Thoracic aorta (tissue), 2 donors: ENCODE measurements at places on chromosomes 2 and 18. TPM values are rescaled to one million over a fixed set of nuclear protein-coding genes. Genes with fewer than 3 reads are reported as not detected.

DNA sequence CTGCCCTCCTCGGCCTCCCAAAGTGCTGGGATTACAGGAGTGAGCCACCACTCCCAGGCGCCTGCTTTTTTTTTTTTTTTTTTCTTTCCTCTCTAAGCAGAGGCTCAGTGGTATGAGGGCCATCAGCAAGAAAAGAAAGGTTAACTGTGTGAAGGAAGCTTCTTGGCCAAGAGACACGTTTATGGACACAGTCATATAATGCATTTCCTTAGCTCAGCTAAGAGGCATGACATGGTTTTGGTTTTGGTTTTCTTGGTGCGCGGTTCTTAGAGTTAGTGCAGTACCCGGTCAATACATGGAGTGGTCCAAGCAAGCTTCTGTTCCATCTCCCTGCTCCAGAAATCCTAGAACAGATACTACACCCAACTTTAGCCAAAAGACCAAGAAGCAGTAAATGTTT lies 42.6 kb downstream of the RALBP1 start:
- H3K27ac ChIP-seq, result peak overlapping the region; percentile 49
- no peak for DNase-seq

DNA sequence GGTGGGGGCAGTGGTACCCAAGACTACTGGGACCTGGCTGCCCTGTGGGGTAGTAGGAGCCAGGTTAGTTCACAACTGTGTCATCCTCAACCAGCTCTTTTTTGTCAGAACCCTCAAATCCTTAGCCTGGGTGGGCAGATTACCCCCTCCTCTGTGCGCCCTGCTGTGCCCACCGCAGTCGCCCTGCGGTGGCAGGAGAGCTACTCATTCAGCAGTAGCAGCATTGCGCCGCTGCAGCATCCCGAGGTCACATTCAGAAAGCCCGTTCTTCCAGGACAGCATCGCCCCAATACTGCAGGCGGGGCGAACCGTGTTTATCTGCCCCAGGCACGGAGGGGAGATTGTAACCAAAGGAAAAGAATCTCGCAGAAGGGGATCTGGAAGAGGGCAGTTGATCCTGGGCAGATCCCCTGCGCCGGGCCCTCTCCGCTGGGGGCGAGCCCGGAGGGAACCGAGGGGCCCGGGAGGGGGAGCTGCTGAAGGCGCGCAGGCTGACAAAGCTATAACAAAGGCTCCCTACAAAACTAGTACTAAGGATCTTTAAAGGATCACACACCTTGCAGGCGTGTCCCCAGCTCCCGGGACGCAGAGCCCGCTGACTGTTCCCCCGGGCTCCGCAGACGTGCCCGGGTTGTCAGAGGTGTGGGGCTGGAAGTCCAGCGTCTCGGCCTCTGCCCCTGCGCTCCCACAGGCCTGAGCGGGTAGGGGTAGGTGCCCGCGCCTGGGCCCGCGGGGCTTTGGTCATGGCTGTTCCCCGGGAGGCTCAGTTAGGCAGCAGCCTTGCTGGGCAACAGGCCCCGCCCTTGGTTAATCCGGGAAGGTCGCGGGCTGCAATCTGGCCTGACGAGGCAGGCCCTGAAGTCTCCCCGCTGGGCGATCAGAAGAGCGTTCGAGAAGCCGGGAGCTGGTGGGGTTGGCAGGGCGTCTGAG lies 13.2 kb downstream of the POU3F3 start:
- no peak overlapping the region for H3K4me3 ChIP-seq
- H3K36me3 ChIP-seq, result no peaks in the 10 kb centered on the region
- no peak overlapping the region for H3K27ac ChIP-seq

DNA sequence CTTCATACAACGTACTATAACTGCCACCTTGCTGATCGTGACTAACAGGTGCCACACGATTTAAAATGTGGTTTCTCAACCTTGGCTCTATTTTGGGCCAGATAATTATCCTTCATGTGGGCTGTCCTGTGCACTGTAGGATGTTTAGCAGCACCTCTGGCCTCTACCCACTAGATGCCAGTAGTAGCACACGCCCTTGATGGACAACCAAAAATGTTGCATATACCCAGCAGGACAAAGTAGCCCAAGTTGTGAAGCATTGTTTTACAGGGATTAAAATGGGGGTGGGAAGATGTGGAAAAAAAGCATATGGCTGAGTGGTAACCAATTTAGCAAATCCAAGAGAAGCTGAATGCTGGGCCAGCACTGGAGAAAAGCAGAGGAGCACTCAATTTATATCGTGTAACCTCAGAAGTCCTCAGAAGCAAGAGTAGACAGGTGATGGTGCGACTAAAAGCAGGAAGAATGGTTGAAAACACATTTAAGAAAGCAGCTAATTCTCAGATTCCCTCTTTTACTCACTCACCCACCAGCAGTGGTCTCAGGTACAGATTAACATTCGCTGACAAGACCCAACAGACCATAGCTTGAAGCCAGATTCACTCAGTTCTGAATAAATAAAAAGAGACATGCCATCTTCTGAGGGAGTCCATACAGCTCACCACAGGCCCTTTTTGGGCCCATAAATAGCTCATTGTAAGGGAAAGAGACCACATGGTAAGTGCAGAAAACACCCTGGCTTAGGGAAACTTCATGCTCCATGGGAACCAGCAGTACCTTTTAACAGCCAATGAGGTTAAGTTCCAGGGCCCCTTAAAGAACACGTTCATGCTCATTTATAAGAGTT lies 50.6 kb downstream of the RAPH1 start:
- H3K36me3 ChIP-seq, result peaks cover 2% of the 10 kb centered on the region
- H3K27me3 ChIP-seq, result no peaks in the 10 kb centered on the region
- H3K4me1 ChIP-seq, result no peaks in the 10 kb centered on the region
- no peak overlapping the region for H3K4me3 ChIP-seq
- no peak overlapping the region for H3K27ac ChIP-seq
- DNase-seq, result no peak

- H3K36me3 ChIP-seq, result no peaks in the 10 kb centered on the region
- H3K27me3 ChIP-seq, result no peaks in the 10 kb centered on the region
- peaks cover 6% of the 10 kb centered on the region for H3K4me1 ChIP-seq
- no peak for DNase-seq
Measured at GRCh38 chr2:160157861-160158829, 41.9 kb downstream of the ITGB6 start.

GRCh38 chr2:74515981-74516633 lies 1.9 kb downstream of the TLX2 start:
- no peak for DNase-seq
- H3K4me1 ChIP-seq, result peaks cover 8% of the 10 kb centered on the region
- H3K36me3 ChIP-seq, result no peaks in the 10 kb centered on the region

DNA sequence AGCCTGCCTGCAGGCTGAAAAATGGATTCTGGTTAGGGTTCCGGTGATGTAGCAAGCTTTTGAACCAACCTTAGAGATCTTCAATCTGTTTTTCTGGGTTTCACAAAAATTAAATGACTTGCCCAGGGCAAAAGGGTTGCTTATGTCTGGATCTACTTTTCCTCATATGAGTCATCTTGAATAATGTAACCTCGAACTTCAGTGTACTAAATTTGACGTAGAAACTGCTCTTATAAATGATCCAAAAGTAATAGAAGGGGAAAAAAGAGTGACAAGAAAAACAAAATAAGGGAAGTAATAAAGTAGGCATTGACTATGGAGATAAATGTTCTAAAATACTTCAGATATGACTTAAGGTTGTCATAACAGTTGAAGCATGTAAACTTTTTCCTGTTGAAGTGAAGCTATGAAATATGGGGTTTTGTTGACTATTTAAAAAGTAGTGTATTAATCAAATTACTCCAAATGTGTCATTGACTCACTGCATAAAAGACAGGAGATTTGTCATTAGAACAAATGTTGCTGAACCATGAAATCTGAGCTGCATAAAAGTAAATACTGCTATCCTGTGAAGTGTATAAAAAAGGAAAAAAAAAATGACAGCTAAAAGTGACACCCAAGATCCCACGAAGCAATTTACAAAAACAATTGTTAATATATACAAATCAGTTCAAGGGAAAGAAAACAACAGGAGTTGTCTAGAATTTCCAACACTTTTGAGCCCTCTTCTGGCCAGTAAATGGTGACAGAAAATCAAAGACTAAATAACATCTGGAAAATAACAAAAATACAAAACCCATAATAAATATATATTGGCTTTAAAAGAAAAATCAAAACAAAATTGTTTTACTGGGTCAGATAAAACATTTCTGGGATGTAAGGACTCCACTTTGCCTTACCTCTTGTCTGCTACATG lies 103.6 kb upstream of the SERPINE2 start:
- H3K4me3 ChIP-seq, result no peak overlapping the region
- no peaks in the 10 kb centered on the region for H3K36me3 ChIP-seq
- DNase-seq, result no peak
- no peaks in the 10 kb centered on the region for H3K27me3 ChIP-seq
- H3K27ac ChIP-seq, result no peak overlapping the region

GRCh38 chr18:78984941-78985784 lies 5.5 kb downstream of the SALL3 start:
- H3K4me1 ChIP-seq, result peaks cover 14% of the 10 kb centered on the region
- H3K4me3 ChIP-seq, result no peak overlapping the region
- H3K36me3 ChIP-seq, result no peaks in the 10 kb centered on the region
- no peak for DNase-seq
- H3K27ac ChIP-seq, result no peak overlapping the region

DNA sequence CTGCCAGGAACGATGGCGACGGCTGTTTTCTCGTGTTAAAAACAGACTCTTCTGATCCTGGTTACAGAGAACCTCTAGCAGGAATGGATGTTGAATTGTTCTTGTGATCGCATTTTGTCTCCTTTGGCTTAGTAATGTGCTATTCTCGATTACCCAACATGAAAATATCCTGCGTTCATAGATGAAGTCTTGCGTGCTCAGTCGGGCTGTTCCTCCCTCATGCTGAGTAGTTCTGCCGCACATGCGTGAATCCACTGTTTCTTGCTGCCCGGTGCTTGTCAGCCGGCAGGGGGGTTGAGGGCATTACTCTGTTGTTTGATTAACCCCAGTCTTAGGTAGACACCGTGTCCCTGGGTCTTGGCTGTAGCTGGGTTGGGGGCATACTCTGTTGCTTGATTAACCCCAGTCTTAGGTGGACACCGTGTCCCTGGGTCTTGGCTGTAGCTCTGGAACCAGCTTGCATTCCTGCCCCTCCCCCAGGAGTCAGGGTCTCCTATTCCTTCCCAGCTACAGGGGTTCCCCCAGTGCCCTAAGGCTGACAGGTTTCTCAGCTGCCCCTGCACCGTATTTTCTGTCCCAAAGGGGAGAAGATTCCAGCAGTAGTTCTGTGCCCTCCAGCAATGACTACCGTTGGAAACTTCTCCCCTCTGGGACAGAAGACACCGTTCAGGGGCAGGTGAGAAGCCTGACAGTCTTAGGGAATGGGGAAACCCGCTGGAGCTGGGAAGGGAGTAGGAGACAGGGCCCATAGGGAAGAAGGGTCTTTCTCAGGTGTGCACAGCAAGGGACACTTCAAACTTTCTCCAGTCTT lies 22.1 kb upstream of the ASB1 start:
- no peak overlapping the region for H3K27ac ChIP-seq
- H3K4me3 ChIP-seq, result no peak overlapping the region
- no peak for DNase-seq
- peaks cover 5% of the 10 kb centered on the region for H3K36me3 ChIP-seq
- H3K27me3 ChIP-seq, result no peaks in the 10 kb centered on the region

DNA sequence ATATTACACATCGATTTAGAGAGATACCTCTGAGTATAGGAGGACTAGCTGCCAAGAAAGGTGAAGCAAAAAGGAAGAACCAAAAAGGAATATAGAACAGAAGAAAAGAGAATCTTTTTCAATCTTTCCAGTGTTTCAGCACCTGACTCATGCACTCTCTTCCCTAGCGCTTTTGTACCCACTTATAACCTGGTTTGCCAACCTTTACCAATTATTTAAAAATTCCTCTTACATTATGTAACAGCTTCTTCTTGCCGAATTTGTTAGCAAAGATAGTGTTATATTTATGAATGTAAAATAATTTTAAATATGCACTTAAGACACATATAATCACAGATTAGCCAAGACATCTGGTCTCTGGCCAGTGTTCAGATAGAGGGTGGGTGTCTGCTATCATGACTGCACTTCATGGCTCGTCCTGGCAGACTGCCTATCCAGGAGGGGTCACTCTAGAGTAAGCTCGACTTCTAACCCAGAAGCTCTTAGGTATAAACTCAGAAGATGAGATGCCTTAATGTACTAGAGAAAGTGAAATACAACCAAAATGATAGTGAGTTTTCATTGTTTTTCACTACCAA lies 122.9 kb downstream of the ATAD2B start:
- H3K4me1 ChIP-seq, result peaks cover 21% of the 10 kb centered on the region
- no peaks in the 10 kb centered on the region for H3K36me3 ChIP-seq
- H3K27me3 ChIP-seq, result no peaks in the 10 kb centered on the region
- no peak for DNase-seq

- H3K4me3 ChIP-seq, result peak overlapping the region; percentile 81
- H3K27ac ChIP-seq, result peak overlapping the region; percentile 69
- DNase-seq, result peak; percentile 73
- no peaks in the 10 kb centered on the region for H3K36me3 ChIP-seq
- H3K4me1 ChIP-seq, result peaks cover 19% of the 10 kb centered on the region
- H3K27me3 ChIP-seq, result no peaks in the 10 kb centered on the region
Measured at GRCh38 chr2:61536572-61537276, 1.4 kb downstream of the XPO1 start.

DNA sequence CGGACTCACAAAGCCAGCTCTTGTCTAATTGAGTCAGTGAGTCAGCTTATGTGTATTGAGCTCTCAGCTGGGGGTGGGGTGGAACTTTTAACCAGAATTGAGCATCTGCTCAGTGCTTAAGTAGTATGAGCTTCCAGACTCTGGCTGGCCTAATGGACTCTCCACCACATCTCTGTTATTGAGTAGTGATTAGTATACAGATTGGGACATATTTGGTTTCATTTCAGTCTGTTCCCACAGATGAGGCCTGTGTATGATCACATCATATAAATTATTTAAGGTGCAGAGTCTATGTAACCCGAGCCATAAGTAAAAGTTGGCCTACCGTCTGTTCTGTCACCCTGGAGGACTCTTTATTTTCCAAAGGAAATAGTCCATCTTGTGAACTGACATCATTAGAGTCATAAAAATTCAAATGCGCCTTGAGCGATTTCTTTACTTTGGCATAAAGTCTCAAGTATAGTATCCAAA lies 152.1 kb downstream of the THSD7B start:
- DNase-seq, result no peak
- H3K4me3 ChIP-seq, result no peak overlapping the region
- H3K27ac ChIP-seq, result no peak overlapping the region
- peaks cover 24% of the 10 kb centered on the region for H3K4me1 ChIP-seq

The SKA1 gene
- not detected for total RNA-seq

The REG1A gene
- 12.8 TPM for total RNA-seq

The FBLN7 gene
- 5.1 TPM for total RNA-seq

The AQP12A gene
- not detected for total RNA-seq

The GKN1 gene
- not detected for total RNA-seq

The CETN1 gene
- not detected for total RNA-seq

The RTP5 gene
- total RNA-seq, result 0.63 TPM

The GPR45 gene
- not detected for total RNA-seq

The PROM2 gene
- total RNA-seq, result 10.0 TPM

The SLC35G4 gene
- not detected for total RNA-seq

The NOL4 gene
- total RNA-seq, result not detected

The LOXHD1 gene
- total RNA-seq, result 5.5 TPM

The CDKL4 gene
- not detected for total RNA-seq

The CREB1 gene
- total RNA-seq, result 37.1 TPM

The ERFE gene
- total RNA-seq, result 1.5 TPM

The RNF181 gene
- 124 TPM for total RNA-seq
